ENCODE measurements at places on chromosomes 3 and 15.

DNA sequence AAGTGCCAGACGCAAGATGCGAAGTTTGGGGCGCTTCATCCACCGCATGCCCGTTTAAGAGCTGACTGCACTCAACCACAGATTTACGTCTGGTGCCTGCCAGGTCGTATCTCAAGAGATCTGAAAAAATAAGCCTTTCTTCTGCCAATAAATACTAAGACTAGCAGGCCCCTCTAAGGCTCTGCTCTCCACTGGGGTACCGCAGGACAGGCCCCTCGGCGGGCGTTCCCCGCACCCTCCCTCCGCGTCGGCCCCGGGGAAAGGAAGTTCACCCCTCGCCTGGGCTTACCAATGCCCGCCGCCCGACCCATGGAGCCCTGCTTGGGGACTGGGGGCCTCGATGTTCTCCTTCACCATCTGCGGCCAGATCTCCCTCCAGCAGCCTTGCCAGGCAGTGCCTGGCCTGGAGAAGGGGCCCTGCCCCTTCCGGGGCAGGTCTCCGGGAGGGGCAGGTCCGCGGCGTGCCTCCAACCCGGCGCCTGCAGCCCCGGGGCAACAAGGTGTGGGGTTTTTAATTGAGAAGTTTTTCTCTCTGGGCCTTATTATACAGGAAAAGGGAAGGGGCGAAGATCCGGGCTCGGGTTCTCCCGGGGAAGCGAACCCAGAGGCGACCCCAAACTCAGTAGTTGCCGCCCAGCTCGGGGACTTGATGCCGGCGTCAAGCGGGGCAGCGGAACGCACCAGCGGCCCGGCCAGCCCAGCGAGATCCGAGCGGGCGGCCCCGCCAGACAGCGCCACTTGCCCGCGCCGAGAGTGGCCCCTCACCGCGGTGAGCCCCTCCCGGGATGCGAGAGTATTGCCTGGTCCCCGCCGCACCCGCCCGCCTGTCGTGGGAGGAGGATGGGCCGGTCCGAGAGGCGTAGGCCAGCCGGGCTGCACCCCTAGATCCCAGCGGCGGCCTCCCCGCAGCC is 735 bp downstream of the GOLGA8B start:
- DNase-seq, result no peak

GRCh38 chr3:112672716-112673541 is 32.0 kb upstream of the CCDC80 start:
- no peak for DNase-seq

GRCh38 chr15:53586799-53587198 is 172.7 kb downstream of the WDR72 start:
- no peak for DNase-seq

DNA sequence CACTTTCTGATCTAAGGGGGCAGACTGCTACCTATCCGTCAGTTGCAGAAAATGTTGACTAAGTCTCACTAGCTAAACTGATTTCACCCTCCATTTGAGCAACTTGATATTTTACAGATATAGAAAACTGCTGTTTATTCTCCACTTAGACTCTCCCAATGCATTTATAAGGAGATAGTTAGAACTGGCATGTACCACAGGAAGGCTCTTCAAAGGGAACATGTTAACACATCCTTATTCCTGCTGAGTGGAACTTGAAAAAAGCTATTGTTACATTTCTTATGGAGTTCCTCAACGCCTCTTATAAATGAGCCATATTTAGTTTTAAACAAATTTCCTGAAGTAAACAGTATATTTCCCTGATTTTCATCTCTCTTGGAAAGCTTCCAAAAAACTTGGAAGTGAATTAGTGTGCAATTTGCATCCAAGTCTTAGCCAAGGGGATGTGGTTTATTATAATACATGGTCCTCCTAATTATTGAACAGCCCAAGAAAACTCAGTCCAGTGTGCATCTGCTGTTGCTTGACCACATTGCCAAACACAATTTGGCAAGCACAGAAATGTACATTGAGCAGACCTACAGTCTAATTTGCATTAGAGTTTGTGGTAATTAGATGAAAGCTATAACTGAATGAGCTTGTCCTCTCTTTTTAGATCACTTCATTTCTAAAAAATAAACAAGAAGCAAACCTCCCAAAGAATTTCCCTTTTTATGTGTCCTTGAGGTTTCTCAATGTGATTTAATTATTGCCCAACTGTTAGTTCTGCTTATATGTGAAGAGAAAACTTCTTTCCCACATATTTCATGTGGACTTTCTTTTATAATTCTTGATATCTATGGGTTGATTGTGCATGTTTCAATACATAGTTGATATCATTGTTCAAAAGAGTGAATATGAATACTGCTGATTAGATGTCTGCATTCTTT is 72.6 kb upstream of the DPH6 start:
- DNase-seq, result no peak

DNA sequence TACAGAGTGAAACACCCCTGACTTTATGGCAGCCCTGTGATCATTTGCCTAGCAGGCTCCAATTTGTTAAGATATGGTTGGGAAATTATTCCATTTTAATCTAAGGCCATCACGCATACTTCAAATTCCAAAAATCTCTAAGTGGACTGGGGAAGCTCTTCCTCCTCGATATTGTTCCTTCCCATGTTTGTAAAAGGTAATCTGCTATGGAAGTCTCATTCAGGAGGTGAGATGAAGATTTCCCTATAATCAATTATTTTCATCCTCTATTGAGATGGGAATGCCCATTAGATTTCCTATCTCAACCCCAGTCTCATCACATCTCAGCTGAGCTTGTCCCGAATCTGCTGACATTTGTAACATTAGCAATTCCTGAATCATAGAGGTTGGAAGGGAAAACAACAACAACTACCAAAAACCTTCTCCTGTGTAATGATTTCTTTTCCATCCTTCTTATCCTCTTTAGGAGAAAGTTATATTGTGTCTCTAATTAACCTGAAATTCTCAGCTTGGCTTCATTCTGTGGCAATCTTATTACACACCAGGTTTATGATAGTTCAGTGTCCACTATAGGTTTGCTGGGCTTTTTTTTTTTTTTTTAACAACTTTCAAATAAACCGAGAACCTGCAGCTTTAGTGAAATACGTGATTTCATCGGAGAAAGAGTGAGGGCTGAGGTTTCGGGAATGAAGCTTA is 2.2 kb upstream of the NR2F2 start:
- no peak for DNase-seq

DNA sequence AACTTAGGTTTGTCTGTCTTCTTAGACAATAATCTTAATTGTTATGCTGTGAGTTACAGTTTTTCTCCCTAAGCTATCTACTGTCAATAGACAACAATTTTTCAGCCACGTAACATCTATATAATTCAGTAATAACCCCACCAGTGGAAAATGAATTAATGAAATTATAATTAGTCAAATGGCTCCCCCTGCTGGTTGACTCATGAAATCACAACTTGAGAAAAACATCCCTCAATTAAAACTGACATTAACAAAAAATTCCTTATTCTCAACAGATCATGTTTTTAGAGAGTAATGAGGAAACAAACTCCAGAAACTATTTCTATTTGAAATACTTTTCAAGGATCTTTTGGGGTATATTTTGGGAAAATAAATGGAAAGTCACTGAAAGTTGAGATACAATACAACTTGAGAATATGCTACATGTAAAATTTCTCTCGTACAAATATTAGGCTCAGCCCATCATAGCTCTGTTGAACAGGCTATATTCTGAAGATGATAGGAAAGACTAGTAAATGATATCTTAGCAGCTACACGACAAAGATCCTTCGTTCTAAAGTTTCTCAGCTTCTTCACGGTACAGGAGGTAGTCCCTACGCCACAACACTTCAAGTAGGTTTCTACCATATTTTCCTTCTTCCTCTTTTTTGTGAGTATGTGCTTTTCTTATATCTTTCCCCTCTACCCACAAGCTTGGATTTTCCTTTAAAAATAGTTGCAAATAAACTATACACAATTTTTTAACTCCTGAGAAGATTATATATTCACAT is 20.7 kb downstream of the PPP1R2 start:
- DNase-seq, result no peak

DNA sequence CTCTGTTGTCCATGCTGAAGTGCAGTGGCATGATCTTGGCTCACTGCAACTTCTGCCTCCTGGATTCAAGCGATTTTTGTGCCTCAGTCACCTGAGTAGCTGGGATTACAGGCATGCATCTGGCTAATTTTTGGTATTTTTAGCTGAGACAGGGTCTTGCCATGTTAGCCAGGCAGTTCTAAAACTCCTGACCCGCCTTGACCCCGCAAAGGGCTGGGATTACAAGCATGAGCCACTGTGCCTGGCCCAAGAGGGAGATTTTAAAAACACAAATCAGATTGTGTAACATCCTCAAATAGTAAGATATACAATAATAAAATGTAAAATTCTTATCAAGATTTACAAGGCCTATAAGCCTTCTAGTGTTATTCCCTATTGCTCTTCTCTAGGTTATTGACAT is 62.5 kb upstream of the PHLDB2 start:
- no peak for DNase-seq

- DNase-seq, result no peak
These were observed 519.7 kb downstream of the FOXP1 start for GRCh38 chr3:71063773-71064290.

GRCh38 chr3:12224181-12225147 is 64.4 kb upstream of the PPARG start:
- DNase-seq, result no peak

- no peak for DNase-seq
These were observed 83.9 kb downstream of the FSIP1 start for GRCh38 chr15:39698444-39699390.

GRCh38 chr3:183268366-183268765 is 15.3 kb downstream of the B3GNT5 start:
- DNase-seq, result no peak

DNA sequence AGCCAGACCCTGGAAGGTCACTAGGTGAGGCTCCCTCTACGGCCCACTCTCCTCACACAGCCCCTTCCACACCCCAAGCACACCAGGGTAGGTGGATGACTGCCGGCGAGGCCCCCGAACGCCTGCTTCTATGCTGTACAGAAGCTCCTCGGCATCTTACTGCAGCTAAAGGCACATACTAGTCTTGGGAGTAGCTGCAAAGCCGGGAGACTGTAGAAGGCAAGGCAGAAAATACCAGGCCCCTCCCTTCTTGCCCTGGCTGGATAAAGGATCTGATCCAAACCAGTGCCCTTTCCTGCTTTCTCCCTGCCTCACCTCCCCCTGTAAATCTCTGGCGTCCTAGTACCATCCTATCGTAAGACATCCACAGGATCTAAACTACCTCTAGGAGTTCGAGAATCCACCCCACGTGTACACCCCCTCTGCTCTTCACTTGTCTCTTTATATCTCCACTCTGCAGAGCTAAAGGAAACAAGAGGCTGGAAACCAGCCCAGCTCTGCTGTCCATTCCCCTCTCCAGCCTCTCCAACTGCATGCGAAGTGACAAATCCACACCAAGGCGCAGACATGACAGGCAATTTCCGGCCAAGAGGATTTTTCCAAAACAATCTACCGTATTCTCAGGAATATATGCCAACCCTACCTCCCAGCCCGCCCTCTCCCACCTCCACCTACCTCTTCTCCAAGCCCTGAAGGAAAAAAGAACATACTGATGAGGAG is 11.8 kb downstream of the TNK2 start:
- DNase-seq, result no peak

DNA sequence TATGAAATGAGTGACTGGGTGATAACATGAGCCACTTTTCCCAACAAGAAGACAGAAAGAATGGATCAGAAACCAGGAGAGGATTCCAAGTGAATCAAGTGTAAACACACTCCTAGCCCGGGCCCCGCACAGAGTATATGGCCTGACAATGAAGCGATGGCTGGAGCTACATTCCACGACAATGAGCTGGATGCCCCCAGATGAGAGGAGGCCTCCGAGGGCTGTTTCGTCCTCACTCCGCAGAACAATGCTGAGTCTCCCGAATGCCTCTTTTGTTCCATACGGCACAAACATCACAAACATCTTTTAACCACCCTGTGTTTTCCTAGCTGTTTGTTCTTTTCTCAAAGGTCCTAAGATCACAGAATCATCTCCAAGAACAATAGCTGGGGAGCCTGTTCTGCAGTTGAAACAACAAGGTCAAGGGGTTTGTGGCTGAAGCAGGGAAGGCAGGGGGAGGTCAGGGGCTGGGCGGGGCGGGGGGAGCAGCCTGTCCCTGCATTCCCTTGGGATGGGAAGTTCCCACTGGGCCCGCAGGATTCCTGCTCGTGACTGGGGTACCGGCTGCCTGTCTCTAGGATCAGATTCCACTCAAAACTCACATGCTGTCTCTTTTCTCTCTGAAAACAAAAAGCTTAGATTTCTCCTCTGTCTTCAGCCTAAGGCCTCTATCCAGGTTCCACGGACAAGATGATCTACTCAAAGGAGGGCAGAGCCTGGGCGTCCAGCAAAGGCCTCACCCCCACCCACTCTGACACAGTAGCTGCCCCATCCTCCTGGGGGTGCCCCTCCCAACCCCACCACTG is 151.3 kb downstream of the XXYLT1 start:
- no peak for DNase-seq

DNA sequence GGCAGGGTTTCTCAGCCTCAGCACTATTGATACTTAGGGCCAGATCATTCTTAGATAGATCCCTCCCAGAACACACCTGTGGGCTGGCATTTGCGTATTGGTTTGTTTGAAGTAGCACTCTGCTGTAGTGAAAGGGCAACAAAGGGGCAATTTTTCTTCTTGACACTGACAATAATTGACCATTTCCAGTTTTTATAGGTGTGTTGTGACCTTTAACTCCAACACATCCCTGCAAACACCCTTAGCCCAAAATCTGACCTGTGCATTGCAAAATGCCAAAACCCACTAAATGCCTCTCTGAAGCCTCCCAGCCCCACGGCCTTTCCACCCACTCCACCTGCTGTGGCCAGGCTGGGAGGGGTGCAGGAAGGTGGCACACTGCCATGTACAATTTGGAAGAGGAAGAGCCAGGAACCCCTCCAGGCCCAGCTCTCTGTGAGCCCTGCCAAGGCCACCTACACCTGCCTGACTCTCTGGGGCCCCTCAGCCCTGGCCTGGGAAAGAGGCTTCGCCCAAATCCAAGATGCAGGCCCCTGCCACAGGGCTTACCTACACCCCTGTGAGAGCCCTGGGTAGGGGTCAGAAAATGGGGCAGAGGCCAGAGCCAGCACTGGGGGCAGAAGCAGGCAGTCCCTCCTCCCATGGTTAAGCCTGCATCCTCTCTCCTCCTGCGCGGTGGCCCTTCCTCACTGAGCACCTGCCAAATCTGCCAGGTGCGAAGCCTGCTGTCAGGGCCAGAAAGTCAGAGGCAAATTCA is 9.6 kb upstream of the CYP11A1 start:
- DNase-seq, result no peak

GRCh38 chr3:138938056-138938876 is 8.7 kb downstream of the FOXL2 start:
- no peak for DNase-seq

- DNase-seq, result no peak
These were observed 19.1 kb upstream of the APEH start for GRCh38 chr3:49654955-49655556.

- no peak for DNase-seq
These were observed 58.9 kb downstream of the LINGO1 start for GRCh38 chr15:77573802-77574201.

- no peak for DNase-seq
These were observed 133.1 kb upstream of the CPNE4 start for GRCh38 chr3:132167870-132168269.

GRCh38 chr15:83046558-83047127 is 20.4 kb downstream of the BTBD1 start:
- no peak for DNase-seq

Data from cortex of kidney (tissue), 1 donor.